ENCODE measurements at places on chromosomes 7 and 10.
A peak's percentile ranks its signal among the peaks of the same experiment; 100 is the strongest.

- DNase-seq, result peak; percentile 49
These were observed 112.1 kb downstream of the VPS41 start for GRCh38 chr7:38796626-38797501.

GRCh38 chr7:54360075-54360840 is 181.9 kb upstream of the VSTM2A start:
- DNase-seq, result no peak

GRCh38 chr10:101162677-101163076 is 31.6 kb downstream of the TLX1 start:
- DNase-seq, result peak; percentile 6

DNA sequence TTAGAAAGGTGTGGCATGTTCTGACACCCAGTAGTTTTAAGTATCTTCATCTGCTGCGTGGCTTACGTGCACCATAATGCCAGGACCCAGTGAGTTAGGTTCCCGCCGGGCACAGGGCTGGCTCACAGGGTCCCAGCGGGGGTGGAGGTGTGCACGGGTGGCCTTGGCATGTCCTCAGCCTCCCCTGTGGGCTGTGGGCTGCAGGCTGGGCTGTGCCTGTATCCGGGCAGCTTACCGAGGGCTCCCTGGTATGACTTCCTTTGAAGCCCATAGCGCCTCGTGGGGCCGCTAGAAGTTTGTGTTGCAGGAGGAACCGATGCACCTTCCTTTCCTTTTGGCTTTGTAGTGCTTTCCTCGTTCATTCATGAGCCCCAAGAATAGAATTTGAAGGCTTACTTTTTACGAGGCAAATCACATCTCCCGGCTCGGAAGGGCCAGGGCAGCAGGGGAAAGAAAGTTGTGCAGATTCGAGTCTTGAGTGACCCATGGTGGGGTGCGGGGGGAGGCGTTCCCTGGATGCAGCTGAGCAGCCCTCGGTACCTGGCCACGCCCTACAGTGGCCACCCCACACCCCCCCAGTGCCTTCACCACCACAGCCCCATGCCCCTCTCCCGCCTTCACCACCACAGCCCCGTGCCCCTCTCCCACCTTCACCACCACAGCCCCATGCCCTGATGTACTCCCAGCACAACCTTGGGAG is 113.2 kb downstream of the WDR37 start:
- DNase-seq, result no peak

GRCh38 chr7:51705701-51706100 is 389.1 kb upstream of the COBL start:
- DNase-seq, result no peak

DNA sequence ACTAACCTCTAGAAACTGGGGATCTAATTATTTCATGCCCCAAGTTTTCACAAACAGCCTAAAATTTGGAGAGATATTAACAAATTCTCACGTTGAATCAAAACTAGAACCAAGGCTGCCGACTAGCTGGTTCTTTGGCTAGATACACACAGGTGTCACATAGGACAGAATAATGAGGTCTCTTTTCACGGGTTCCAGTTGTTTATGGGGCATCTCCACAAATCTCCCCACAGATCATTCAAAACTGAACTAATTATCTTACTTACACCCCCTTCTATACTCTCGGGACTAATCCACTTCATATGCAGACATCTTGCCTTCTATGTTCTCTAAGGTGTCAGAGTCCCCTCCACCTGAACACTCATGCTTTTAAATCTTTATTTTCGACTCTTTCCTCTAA is 16.4 kb upstream of the OR2AE1 start:
- no peak for DNase-seq

GRCh38 chr7:67619175-67619574 is 622.5 kb downstream of the TYW1 start:
- DNase-seq, result peak; percentile 25

DNA sequence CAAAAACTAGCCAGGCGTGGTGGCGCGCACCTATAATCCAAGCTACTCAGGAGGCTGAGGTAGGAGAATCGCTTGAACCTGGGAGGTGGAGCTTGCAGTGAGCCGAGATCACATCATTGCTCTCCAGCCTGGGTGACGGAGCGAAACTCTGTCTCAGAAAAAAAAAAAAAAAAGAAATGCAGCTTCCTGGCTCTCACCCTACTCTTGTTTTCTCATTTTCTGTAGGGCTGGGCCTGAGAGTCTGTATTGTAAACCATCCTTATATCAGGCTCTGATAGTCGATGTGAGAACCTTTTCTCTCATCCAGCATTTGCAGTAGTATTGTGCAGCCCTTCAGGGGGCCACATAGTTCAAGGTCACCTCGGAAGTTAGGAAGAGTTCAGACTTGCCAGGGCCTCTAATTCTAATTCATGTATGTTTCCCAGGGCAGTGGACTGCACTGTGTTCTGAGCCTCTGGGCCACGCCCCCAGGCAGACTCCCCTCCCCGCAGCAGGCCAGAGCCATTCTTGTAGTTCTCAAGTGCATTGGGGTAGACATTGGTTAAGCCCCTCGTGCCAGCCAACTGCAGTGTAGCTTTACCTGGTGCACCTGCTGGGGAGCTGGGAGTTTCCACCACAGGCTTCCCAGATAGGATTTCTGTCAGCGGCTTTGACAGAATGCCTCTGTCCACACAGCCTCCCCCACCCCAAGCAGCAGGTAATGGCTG is 38.3 kb upstream of the PDCD4 start:
- DNase-seq, result no peak

GRCh38 chr10:103281753-103282152 is 4.8 kb downstream of the INA start:
- peak; percentile 73 for DNase-seq

DNA sequence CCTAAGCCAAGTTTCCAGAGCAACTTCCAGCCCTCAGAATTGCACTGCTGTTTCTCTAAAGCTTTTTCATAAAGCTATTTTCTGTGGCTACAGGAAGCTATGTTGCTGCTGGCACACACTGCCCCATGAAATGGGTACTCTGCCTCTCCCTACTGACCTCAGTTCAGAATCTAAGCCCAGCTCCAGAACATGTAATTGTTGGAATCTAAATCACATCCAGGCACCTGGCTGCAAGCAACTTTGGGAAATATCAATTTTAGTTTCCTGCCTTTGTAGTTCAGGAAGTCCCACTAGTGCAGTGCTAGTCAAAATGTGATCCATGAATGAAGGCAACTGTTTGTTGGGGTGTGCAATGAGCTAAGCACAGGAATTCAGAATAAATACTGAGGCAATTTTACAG is 226.2 kb downstream of the THSD7A start:
- DNase-seq, result no peak

DNA sequence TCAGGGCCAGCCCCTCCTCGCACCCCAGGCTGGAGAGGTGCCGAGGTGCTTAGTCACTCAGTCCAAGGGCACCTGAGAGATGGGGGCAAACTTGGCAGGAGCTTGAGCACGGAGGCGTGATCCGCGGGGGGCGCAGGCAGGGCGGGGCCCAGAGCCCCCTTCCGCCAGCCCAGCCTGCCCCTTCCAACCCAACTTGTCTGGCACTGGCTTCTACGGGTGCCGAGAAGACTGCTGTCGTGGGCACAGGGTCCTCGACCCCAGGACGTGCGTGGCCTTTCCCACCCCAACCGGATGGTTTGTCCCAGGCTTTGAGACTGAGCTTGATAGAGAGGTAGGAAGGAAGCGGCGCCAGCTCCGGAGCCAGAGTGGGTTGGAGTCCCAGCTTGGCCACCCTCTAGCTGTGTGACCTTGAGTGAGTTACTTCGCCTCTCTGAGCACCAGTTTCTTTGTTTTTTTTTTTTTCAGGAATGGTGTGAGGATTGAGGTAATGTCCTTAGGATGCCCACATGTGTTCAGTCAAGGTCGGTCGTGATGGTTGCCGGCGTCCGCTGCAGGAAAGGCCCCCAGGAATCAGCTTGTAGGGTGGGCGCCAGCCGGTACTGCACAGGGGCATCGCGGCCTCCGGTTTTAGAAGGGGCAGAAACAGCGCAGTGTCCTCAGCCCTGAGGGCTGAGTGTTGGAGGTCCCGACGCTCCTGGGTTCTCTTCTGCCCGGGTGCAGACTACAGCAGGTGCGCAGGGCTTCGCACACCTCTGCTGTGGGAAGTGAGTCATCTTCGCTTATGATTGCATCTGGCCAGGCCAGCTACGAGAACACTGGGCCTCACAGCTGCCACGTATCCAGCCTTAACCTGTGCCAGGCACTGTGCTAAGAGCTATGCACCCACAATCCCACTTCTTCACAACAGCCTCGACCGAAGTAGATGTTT is 28.6 kb upstream of the VAX1 start:
- no peak for DNase-seq

DNA sequence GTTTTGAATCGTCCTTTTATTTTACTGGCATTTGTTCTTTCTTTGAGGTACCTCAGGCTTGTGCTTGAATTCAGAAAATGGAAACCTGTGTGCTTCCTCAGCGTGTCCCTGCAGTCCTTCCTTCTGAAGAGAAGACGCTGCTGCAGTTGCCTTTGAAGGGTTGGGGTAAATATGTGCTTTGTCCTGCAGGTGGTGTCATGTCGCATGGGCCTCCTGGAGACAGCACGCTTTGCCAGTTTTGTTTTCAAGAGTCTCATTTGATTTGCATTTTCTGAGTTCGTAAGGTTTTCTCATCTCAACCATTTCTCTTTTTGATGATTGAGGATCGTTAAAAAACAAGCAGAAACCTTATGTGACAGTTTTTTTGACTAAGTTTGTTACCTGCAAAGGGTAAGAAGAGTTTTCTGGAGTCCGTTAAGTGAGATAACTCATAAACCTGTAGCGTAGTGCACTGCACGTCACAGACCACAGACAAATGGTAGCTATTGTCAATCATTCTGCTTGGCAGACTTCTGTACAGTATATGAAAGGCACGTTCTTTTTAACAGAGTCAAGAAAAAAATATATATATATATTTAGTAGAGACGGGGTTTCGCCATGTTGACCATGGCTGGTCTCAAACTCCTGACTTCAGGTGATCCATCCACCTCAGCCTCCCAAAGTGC is 57.0 kb downstream of the CDC123 start:
- peak; percentile 56 for DNase-seq

- no peak for DNase-seq
These were observed 223.9 kb upstream of the PPP2R2D start for GRCh38 chr10:131676800-131677421.

DNA sequence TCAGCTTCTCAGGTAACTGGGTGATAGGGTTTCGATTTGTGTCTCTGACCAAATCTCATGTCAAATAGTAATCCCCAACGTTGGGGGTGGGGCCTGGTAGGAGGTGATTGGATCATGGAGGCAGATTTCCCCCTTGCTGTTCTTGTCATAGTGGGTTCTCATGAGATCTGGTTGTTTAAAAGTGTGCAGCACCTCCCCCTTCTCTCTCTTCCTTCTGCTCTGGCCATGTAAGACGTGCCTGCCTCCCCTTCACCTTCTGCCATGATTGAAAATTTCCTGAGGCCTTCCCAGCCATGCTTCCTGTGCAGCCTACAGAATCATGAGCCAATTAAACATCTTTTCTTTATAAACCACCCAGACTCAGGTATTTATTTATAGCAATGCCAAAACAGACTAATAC is 21.9 kb upstream of the SMURF1 start:
- DNase-seq, result no peak

GRCh38 chr10:75643944-75644692 is 212.7 kb downstream of the LRMDA start:
- DNase-seq, result no peak

DNA sequence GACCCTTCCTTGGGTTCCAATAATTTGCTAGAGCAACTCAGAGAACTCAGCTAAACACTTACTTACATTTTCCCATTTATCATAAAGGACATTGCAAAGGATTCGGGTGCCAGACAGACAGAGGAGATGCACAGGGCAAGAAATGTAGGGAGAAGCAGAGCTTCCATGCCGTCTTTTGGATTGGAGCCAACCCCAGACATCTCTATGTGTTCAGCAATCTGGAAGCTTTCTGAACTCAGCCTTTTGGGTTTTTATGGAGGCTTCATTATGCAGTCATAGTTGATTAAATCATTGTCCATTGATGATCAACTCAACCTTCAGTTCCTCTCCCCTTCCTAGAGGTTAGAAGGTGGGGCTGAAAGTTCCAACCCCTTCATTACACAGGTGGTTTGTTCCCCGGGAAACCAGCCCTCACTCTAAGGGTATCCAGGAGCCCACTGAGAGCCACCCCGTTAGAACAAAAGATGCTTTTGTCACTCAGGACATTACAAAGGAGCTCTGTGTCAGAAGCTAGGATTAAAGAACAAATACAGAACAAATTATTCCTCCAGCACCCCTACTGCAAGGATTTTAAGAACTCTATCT is 211.9 kb upstream of the VSTM2A start:
- no peak for DNase-seq

DNA sequence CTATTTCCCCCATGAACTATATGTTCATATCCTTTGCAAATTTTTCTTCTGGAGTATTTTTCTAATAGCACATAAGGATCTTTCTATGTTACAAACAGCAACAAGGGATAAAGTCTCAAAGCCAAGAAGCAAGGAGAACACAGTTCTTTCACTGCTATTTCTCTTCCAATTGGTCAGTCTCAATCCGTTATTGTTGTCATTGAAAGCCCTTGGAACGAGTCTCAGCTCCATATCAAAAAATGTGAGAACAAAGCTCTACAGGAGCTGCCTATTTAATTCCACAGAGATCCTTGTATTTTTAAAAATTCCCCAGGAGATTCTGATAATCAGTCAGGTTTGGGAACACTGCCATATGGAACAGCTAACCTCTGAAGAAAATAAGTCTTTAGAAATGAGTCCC is 15.7 kb downstream of the SLC35B4 start:
- no peak for DNase-seq

GRCh38 chr10:18195060-18195799 is 55.0 kb downstream of the CACNB2 start:
- DNase-seq, result no peak

DNA sequence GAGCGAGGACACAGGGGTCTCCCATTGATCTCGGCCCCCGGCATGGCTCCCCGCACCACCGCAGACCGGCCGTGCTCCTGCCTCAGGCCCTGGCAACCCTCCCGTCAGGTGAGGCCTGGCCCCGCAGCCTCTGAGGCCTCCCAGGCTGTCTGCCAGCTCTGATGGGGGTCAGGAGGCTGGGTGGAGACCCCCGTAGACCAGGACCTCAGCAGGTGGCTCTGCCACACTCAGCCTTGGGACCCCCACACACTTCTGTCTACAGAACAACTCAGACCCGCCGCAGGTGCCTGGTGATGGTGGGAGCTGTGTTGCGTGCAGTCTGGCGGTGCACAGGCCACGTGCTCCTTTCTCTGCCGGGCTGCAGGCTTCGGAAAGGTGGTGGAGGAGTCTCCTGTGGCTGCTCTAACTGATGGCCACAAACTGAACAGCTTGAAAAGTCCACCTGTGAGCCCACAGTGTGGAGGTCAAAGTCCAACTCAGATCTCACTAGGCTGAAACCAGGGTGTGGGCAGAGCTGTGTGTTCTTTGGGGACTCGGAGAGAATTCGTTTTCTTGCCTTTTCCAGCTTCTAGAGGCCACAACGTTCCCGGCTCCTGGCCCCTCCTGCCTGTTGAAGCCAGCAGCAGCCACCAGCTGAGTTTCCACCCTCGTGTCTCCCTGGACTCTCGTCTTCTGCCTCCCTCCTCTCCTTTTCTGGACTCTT is 62.5 kb downstream of the PWWP2B start:
- DNase-seq, result no peak
